ENCODE measurements at places on chromosomes 6 and 20.

DNA sequence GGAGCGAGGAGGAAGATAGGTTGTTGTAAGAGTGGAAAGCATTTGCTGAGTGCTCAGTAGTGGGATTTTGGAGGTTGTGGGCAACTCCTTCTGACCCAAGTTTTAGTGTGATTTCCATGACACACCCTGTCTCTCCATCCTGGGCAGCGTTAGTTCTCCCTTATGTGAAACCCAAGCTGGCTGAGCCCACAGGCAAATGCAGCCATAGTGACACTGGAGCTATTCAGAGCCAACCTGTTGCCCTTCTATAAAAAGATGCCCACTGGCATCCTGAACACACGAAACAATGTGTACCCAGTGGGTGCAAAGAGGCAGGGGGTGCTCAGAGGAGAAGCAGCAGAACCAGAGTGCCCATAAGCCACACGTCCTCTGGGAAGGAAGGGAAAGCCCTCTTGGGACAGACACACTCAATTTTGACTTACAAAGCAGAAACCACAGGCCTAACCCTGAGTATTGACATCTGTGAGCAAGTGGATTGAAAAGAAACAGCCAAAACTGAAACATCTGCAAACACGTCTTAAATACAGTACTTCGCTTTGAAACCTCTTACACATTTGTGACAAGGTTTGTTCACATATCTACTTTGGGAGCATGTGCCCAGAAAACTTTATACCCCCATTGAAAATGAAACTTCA lies 54.6 kb downstream of the BPIFB1 start:
- no peak for DNase-seq

- DNase-seq: no peak
Observed at GRCh38 chr20:14853079-14853478, 515.7 kb upstream of the FLRT3 start.

DNA sequence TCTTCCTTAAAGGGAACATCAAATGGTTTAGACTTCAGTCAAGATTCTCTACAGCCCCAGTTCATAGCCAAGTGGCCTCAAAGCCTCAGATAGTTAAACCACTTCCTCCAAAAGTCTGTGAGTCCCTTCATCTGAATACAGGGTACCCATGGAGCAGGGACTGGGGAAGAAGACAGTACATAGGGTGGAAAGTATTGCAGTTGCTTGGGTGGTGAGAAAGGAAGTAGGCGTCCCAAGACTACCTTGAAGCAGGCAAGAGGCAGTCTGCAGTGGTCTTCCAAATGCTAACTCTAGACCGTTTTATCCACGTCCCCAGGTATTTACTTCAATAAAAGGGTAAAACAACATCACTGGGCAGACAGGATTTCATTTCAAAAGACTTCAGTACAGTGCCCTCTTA lies 2.0 kb downstream of the FYN start:
- DNase-seq: no peak

GRCh38 chr6:170575250-170575649 lies 9.2 kb downstream of the PDCD2 start:
- DNase-seq: no peak

DNA sequence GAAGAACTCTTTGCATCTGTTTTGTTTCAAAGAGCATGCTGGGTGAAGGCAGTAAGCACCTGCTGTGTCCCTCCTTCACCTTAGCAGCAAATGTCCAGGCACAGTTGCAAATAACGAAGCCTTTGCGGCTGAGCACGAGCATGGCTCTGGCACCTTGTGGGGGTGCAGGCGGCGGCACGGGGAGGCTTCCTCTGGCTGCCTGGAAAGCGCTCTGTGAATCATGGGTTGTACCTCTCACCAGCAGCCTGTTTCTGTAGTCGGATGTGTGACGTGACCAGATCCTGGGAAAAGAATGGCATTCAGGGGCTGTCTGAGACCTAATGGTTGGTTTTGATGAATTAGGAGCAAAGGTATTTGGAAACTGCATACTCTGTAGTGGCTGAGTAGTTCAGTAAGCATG lies 144.8 kb downstream of the DTNBP1 start:
- DNase-seq: no peak

GRCh38 chr20:59735486-59735885 lies 131.1 kb downstream of the PHACTR3 start:
- no peak for DNase-seq

DNA sequence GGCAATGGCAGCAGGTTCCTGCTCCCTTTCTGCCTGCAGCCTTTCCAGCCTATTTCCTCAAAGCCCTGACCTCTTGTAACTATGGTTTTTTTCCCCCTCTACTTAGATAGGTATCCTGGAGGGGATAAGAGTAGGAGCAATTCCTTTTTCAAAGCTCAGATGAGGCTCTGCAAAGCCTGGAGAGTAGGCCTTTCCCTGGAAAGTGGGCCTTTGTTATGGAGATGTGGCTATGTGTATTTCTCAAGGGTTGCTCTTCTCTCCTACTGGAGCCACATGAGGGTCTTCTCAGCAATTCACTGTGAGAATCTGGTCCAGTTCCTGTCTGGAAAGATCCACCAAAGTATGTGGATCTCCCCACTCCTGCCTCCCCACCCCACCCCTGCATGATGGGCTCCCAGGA lies 96.0 kb downstream of the DTD1 start:
- no peak for DNase-seq

DNA sequence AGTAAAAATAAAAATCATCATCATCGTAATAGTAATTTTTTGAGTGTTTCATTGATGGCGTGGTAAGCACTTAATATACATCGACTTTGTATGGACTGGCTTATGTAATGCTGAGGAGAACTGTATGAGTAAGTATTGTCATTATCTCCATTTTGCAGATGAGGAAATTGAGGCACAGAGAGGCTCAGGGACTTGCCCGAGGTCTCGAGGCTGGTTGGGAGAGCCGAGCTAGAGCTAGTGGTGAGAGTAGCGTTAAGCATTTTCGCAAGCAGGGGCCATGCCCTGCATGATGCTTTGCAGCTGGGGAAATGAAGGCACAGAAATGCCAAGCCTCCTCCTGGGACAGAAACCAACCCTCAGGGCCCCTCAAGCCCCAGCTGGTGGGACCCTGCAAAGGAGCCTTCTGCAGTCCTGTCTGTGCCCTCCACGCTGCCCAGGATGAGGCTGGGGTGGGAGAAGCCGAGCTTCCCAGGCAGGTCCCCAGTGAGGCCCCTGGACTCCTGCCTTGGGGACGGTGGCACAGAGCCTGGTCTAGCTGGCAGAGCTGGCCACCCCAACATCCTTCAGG lies 31.1 kb upstream of the STX16 start:
- DNase-seq: no peak

GRCh38 chr20:50455656-50456451 lies 54.3 kb upstream of the PTPN1 start:
- DNase-seq: no peak

- DNase-seq: no peak
Observed at GRCh38 chr20:5480824-5481600, 164.3 kb upstream of the PROKR2 start.

DNA sequence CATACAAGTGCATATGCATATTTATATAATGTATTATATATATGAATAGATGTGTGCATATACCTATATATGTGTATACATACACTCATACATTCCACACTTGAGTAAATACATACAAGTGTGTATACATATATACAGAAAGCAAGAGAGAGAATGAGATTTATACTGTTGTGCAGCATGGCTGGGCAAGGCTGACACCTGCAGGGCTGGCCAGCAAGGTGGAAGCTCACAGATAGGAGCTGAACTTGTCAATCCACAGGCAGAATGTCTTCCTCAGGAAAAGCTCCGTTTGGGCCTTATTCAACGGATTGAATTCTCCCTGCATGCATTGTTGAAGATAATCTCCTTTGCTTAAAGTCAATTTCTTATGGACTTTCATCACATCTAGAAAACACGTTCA lies 256.7 kb downstream of the ZNF217 start:
- DNase-seq: no peak

DNA sequence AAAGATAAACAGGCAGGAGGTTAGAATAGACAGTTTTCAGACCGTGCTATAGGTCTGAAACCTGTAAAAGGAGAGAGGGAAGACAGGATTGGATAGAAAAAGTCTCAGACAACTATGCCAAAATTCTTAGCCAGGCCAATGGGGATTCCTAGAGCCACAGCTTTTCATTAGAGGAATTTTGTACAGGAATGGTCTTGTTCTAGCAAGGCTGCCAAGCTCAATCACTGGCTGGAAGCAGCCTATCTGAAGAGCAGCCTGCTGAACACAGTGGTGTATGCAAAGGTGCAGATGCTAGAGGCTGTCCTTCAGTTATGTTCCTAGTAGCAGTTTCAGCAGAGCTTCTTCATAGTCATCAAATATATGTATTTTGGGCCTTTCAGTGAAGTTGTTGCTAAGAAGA lies 313.1 kb downstream of the GRIK2 start:
- no peak for DNase-seq

GRCh38 chr6:156260815-156261214 lies 516.4 kb upstream of the ARID1B start:
- no peak for DNase-seq
